ENCODE measurements at places on chromosomes 3 and 15.

- no peak for DNase-seq
Measured at GRCh38 chr3:113097960-113098447, 107.2 kb downstream of the GTPBP8 start.

DNA sequence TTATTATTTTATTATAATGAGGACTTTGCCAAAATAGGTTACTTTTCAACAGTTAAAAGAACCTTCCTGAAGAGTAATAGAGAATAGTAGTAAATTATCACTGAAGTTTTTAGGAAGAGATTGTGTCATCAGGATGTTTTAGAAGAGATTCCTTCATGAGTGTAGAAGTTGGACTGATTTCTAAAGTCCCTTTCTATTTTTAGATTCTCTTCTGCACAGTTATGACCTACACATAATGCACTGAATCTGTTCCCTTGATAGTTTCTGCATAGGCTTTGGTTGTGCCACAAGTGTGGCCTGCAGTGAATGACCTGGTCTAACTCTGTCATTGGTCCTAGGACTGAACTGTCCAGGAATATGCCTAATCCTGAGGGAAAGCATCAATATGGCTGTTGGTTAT, 23.9 kb downstream of the SLC35A5 start:
- DNase-seq, result no peak

GRCh38 chr15:36617529-36618196, 38.2 kb downstream of the CDIN1 start:
- DNase-seq, result no peak

GRCh38 chr3:53218131-53218530, 37.7 kb downstream of the TKT start:
- DNase-seq, result no peak

GRCh38 chr15:91908391-91908790, 54.9 kb downstream of the SLCO3A1 start:
- DNase-seq, result no peak

- no peak for DNase-seq
Measured at GRCh38 chr15:28984421-28985315, 98.9 kb downstream of the APBA2 start.

GRCh38 chr15:100256101-100256969, 85.4 kb downstream of the ADAMTS17 start:
- DNase-seq, result no peak

GRCh38 chr3:47899495-47900108, 96.7 kb downstream of the DHX30 start:
- no peak for DNase-seq

DNA sequence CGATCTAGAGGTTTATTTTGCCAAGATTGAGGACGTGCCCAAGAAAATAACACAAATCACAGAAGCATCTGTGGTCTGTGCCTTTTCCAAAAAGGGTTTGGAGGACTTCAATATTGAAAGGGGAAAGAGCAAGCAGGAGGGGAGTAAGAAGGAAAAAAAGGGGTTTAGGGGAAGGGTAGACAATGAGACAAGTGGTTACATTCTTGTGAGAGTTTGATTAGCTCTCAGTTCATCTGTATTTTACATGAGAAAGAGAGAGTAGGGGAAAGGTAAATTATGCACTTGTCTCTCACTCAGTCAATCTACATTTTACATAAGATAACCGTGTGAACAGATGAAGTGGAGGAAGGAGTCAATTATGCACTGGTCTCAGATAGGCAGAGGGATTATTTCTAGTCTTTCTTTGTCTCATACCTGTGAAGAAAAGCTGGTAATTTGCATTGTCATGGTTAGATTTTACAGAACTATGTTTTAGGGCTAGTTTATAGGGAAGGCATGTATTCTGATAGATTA, 931.3 kb downstream of the CADM2 start:
- no peak for DNase-seq

- no peak for DNase-seq
Measured at GRCh38 chr3:11195721-11196332, 41.5 kb downstream of the HRH1 start.

DNA sequence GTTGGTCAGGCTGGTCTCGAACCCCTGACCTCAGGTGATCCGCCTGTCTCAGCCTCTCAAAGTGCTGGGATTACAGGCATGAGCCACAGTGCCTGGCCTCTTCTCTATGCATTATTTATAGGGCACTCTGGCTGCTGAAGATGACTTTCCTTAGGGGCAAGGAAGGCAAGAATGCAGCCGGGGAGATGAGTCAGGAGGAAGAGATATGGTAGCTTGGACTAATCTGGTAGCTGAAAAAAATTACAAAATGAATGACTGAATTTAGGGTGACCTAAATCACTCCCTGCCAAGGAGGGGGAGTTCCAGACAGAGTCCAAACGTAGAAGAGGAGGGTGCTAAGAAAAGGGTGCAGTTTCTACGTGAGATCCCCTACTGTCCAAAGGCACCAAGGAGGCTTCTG, 14.2 kb downstream of the RHCG start:
- no peak for DNase-seq

DNA sequence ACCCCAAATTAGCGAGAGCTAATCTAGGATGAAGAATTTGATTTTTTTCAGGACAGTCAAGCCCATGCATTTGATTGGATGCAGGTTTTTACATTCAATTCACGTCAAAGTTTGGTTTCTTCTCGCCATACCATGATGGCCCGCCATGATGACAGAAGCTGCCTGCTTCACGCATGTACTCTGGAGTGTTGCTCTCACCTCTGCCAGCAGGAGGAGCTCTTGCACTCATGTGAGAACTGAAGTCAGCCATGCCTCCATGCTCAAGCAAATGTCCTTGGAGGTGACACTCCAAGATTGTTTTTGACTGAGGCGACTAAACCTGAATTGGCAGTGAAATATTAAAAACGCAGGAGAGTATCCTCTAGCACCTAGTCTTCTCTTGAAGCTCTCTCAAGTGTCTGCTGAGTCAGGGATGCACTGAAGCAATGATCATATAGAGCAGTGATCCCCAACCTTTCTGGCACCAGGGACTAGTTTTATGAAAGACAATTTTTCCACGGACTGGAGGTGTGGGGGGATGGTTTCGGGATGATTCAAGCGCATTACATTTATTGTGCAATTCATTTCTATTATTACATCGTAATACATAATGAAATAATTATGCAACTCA, 120.9 kb downstream of the SAMMSON start:
- DNase-seq, result no peak

- DNase-seq, result no peak
Measured at GRCh38 chr15:80590761-80591355, 104.3 kb upstream of the ABHD17C start.

GRCh38 chr15:49036650-49037545, 9.3 kb downstream of the SECISBP2L start:
- DNase-seq, result no peak

DNA sequence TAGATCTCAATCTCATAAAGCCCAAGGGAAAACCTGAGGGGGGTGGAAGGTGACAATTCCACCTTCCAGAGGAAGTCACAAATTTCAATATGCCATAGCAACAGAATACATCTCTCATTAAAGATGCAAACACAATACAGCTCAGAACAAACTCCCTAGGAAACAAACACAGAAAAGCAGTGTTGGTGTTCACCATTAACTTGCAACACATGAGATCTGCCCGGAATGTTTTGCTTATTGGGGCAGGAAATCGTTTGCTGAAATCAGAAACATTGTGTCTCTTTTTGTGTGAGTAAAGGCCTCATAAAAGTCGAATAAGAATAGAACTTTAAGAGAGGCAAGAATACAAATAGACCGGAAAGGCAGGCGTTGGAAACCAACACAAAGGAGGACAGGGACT, 5.8 kb upstream of the RYR3 start:
- no peak for DNase-seq

GRCh38 chr3:171198781-171199472, 172.4 kb upstream of the SLC2A2 start:
- DNase-seq, result no peak

GRCh38 chr3:29345516-29346300, 64.8 kb downstream of the RBMS3 start:
- no peak for DNase-seq

Measured in activated CD8-positive, alpha-beta memory T cell treated with anti-CD3 and anti-CD28 coated beads for 1 hour (primary cell).